NCI-H1092 (cell line): ENCODE measurements at places on chromosomes 16 and 17.
A peak's percentile ranks its signal among the peaks of the same experiment; 100 is the strongest.

GRCh38 chr17:75228305-75228704, 22.8 kb downstream of the NUP85 start:
- no peak for DNase-seq

GRCh38 chr17:19897090-19897837, 29.5 kb upstream of the ULK2 start:
- peak; percentile 27 for DNase-seq

DNA sequence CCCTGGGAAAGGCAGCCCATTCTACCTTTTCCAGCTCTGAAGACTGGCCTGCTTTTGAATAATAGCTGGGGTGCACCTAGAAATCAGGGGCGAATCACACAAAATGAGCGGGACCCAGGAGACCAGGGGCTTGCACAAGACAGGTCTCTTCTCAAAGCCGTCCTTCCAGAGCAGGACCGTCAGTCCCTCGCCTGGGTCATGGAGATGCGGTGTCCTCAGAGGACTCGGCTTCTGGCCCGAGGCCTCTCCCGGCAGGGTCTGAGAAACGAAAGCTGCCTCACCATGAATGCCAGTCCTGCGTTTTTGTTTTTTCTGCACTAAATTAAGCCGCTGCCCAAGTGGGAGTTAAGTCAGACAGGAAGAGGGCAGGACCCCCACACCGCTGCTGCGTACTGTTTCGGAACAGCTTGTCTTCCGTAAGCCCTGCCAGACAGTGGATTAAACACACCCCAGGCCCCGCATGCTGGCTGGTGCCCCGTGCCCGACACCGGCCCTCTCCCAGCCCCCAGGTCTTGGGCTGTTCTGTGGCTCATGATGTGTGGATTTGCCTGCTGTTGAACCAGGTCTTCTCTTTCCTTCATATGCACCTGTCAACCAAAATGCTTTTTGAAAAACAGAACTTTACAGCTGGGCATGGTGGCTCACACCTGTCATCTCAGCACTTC, 142.1 kb upstream of the RPH3AL start:
- no peak for DNase-seq

DNA sequence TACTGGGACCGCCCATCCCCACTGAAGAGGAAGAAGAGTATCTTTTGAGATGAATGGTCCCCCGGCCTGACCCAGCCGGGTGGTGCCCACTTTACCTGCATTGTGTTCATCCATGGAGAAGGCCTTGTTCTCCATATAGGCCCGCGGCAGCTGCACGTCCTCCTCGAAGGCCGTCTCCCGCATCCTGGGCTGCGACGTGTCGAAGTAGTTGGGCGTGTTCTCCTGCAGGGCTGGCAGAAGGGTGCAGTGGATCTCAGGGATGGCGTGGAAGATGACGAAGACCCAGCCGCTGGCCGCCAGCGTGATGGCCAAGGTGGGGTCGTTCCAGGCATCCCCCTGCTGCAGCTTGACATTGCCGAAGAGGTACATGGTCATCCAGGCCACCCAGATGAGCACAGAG, 12.9 kb downstream of the GPRC5B start:
- no peak for DNase-seq

- DNase-seq: no peak
Observed at GRCh38 chr16:70437582-70438557, 1.0 kb downstream of the ST3GAL2 start.

DNA sequence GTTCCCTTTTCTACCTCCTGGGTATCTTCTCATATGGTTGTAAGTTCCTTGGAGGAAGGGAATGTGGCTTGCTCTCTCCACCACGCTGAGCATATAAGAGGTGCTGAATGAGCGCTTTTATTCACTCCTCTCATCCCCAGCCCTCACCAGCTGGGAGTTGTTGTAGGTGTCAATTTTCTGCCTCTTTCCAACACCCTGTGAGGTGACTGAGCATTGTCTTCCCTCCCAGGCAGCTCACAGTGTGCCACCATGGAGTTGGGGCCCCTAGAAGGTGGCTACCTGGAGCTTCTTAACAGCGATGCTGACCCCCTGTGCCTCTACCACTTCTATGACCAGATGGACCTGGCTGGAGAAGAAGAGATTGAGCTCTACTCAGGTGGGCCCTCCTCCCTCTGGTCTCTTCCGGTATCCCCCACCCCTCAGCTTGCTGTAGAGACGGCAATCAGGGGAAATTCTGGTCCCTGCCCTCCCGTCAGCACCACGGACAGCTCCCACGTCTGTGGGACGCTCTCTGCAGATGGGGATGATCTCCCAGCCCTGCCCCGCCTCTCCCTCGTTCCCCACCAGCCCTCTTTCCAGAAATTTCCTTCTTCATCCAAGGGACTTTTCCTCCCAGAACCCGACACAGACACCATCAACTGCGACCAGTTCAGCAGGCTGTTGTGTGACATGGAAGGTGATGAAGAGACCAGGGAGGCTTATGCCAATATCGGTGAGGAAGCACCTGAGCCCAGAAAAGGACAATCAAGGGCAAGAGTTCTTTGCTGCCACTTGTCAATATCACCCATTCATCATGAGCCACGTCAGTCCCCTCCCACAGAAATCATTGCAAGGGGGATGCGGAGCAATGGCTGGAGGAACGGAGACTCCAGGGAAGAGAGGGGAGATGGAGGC, 18.3 kb downstream of the CIITA start:
- no peak for DNase-seq

GRCh38 chr16:67652578-67653127, 7.4 kb downstream of the ACD start:
- DNase-seq: no peak

- DNase-seq: no peak
Observed at GRCh38 chr16:31529937-31530312, 2.2 kb downstream of the AHSP start.

DNA sequence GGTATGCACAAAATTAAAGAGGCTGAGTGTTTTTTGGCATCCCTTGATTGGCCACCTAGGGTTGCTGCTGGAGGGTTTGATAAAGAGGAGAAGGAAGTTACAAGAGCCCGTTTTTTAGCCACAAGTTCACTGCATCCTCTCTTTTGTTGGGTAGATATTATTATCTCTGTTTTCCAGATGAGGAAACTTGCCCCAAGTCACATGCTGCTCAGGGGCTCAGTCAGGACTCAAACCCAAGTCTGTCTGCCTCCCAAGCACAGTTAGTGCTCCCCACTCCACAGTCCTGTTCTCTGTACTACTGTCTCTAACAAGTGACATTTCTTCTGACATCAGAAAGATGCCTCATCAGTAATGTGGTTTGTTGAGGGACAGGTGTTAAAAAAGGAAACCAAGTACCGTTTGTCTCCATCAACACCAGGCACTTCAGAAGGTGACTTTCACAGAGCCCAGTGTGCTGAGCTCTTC, 1.4 kb downstream of the NT5M start:
- DNase-seq: no peak

DNA sequence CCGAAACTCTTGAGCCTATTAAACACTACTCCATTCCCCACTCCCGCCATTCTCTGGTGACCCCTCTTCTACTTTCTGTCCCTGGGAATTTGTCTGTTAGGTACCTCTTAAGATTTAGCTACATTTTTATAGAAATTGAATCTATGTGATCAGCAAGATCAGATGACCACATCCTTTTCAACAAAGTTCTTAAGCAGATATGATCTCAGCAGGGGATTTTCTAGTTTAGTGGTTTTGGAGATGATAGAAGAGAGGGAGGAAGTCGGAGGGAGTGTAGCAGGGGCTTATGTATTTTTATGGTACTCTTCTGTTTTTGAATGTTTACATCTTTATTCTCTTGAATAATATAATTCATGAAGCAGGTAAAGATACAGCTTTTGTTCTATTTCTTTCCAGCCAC, 40.8 kb downstream of the RPA1 start:
- DNase-seq: no peak

GRCh38 chr17:57545731-57546342, 199.3 kb downstream of the CCDC182 start:
- DNase-seq: peak; percentile 62

- no peak for DNase-seq
Observed at GRCh38 chr17:17684906-17685774, 3.9 kb downstream of the RAI1 start.

- no peak for DNase-seq
Observed at GRCh38 chr16:879986-880385, 79.5 kb upstream of the GNG13 start.

DNA sequence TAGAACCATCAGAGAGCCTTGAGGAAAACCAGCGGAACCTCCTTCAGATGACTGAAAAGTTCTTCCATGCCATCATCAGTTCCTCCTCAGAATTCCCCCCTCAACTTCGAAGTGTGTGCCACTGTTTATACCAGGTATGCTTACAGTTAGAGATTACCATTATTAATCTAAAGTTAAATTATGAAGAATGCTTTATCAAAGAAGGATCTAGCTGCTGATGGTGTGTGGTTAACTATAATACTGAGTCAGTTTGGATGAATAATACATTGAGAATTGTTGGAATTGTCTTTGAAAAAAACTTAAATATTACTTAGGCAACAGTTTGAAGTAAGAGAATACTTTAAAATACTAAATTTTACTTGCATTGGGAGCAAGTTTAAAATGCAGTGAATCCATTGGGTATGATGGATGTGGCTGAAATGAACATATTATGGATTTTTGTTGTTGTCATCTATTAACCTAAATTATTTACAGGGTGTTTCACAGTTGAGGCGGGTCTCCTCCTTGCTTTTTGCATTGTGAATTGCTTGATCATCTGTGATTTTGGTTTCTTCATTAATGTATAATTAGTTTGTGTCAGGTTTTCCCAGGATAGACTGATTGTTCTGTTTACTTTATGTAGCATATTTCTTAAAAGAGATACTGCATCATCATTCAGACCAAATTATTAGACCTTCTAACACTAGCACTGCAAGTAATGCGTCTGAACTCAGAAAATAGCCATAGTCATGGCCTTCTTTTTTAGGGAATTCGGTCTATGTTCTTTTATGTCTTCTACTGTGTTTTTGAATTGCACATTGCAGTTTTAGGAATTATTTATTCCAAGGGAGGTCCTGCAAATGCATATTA, 47.8 kb downstream of the OMG start:
- no peak for DNase-seq

DNA sequence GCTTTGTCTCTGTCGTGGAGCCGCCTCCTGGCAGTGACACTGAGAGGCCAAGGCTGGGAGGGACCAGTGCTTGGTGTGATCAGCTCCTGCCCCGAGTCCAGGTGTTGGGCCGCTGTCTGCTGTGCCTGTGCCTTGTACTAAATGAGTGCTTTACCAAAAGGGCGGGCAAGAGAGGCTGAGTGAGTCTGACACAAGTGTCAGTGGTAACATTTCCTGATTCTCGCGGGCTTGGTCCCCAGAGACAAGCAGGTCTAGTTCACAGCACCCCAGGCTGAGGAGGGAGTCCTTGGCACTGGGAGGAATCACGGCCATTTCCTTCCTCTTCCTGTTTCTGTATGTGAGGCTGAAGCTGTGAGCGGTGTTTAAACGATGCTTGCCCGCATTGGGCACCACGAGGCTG, 30.2 kb downstream of the PLD6 start:
- DNase-seq: no peak
